Stimulated activated CD4-positive, alpha-beta T cell treated with anti-CD3 and anti-CD28 coated beads, Interleukin-1b, Interleukin-23, amount 100 ng/mL, for 1 hour (primary cell): ENCODE measurements at places on chromosomes 1 and 21.

DNA sequence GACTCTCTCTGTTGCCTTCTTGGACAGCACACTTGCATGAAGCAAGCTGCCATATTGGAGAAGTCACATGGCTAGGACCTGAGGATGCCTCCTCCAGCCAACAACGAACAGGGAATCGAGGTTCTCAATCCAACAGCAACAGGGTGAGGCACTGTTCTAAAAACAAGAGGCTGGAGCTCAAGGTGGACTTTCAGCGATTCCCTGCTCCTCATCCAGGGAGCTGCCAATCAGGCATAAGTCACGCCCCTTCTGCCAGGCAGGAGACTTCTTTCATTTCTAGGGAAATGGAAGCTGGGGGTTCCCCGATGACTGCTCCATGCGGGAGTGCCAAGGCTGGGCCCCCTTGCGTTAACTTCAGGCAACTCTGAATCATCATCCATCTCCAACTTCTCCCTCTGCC lies 22.7 kb upstream of the IFNAR1 start:
- no peak for DNase-seq

DNA sequence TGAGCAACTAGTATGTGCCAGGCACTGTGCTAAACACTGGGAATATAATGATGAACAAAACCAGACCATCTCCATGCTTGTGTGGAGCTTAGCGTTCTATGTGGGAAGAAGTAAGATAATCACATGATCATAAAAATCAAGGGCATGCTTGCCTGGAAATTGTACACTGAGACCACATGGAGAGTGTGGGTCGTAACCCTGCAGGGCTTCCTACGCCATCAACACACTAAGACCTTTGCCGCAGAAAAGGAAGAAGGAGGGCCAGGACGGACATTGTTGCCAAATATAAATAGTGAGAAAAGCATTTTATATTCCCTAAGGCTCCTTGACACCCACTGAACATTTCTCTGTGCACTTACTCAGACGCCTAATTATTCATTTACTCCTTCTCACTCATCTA lies 388.1 kb upstream of the VAMP3 start:
- DNase-seq: no peak

GRCh38 chr1:94716965-94717364 lies 103.2 kb upstream of the SLC44A3 start:
- DNase-seq: no peak

DNA sequence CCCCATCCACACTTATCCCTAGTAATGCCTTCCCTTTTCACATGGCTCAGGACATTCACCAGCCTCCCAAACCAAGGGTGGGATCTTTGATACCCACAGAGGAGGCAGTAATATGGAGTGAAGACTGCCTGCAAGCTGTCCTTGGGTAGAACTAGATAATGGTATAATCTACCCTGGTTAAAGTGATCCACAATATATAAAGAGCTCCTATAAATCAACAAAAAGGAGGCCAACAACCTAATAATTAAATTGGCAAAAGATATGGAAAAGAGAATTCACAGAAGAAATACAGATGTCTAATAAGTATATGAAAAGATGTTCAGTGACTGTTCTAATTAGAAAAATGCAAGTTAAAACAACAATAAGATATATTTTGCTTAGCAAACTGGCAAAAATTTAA lies 30.7 kb upstream of the SPOCD1 start:
- DNase-seq: no peak

GRCh38 chr1:203165101-203165799 lies 10.4 kb downstream of the MYBPH start:
- no peak for DNase-seq

DNA sequence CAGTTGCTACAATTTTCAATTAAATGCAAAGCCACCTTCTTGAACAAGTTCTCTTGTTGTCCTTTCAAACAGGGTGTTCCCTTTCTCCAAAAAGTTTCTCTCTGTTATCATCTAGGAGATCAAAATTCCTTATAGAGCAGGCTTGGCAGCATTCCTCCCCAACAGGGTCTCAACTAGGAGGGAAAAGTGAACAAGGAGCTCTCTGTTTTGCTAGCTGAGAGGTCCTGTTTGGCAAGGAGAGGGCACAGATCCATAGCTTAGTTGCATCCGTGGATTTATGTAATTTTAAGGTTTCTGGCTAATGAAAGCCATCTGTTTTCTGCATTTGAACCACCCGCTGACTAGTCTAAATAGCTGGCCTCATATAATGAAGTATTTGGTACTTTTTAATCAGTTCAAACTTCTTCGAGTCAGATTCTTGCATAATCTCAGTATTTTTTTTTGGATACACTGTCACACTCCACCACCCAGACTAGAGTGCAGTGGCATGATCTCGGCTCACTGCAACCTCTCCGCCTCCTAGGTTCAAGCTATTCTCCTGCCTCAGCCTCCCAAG lies 54.0 kb downstream of the APP start:
- no peak for DNase-seq

DNA sequence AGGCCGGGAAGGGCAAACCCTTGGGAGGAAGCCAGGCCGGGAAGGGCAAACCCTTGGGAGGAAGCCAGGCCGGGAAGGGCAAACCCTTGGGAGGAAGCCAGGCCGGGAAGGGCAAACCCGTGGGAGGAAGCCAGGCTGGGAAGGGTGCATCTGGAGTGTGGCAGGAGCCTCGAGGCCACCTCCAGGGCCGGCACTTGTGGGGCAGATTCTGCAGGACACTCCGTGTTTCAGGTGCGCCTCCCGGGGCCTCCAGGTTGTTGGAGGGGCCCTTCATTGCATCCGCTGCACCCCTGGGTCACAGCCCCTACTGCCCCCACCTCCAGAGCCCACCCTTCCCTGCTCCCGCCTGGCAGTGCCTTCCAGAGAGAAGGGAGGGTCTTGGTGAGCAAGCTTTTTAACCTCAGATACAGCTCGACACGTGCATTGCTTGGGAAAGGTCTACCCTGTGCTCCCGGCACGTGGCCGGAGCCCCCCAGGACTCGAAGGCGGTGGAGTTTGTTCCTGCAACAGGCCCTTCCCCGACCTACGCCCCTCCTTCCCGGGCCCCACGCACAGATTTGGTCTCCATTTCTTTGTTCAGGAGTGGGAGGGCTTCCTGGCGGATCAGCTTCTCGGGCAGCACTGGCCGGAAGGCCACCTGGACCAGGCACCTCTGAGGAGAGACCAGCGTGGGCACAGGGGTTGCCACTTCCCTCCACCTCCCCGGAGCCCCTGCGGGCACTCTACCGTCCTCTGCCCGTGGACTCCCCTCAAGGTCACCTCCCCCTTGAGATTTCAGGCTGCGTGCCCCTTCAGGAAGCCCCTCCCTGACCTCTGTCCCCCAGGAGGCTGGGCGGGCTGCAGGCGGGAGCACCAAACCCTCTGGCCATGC lies 9.4 kb upstream of the TMEM52 start:
- DNase-seq: no peak

- no peak for DNase-seq
These were observed 169 bp downstream of the UBAP2L start for GRCh38 chr1:154220970-154221277.
